ENCODE measurements at places on chromosomes 11 and 22.

GRCh38 chr22:45413013-45413367 lies 409 bp downstream of the SMC1B start:
- DNase-seq, result no peak

- no peak for DNase-seq
These were observed 1.5 kb downstream of the TANGO2 start for GRCh38 chr22:20022231-20022977.

DNA sequence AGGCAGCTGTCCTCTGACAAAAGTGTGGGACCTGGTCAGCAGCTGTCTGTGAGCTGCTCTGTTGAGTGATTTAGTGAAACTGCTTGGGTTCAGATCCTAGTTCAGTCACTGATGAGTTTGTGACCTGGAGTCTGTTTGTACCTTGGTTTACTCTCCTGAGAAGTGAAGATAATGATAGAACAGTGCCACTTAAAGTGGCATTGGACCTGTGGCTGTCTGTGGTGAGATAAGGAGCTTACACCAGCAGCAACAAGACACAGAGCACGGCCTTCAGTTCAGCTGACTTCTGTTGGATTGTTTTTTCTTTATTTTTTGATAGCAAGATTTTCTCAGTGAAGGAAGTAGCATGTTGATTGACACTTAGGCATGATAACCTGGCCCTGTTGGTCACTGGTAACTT lies 46.2 kb upstream of the CTTN start:
- no peak for DNase-seq

GRCh38 chr11:23124996-23125395 lies 264.7 kb upstream of the CCDC179 start:
- DNase-seq, result no peak

GRCh38 chr11:94876645-94877442 lies 96.5 kb downstream of the CWC15 start:
- DNase-seq, result peak; percentile 49

GRCh38 chr11:62708793-62709192 lies 1.3 kb downstream of the GNG3 start:
- DNase-seq, result peak; percentile 33

DNA sequence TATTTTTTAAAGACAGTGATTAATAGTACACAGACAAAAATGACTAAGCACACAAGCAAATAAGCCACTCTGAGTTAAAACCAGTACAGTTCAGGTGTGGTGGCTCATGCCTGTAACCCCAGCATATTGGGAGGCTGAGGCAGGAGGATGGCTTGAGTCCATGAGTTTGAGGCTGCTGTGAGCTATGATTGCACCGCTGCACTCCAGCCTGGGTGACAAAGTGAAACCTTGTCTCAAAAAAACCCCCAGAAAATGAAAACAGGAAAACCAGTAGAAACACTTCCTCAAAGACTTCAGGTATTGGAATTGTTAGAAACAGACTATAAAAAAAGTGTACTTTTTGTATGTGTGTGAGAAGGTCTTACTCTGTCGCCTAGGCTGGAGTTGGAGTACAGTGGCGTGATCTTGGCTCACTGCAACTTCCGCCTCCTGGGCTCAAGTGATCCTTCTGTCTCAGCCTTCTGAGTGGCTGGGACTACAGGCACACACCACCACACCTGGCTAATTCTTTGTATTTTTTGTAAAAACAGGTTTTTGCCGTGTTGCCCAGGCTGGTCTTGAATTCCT lies 33.0 kb downstream of the PPP6R2 start:
- no peak for DNase-seq

DNA sequence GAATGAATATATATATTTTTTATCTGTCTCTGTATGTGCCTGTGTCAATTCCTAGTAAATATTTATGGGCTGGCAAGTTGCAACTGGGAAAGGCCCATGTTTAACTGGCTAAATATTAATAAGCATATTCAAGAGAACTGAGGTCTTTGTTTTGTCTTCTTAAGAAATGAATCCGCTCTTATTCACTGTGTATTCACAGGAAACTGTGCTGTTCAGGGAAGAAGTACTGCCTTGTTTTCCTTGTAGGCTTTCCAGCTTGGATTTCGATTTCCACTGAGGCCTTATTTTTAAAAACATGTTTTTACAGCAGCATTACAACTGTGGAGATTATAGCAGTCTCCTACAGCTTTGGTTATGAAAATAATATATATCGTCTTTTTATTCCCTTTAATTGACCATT lies 64.7 kb downstream of the LDLRAD3 start:
- DNase-seq, result no peak

DNA sequence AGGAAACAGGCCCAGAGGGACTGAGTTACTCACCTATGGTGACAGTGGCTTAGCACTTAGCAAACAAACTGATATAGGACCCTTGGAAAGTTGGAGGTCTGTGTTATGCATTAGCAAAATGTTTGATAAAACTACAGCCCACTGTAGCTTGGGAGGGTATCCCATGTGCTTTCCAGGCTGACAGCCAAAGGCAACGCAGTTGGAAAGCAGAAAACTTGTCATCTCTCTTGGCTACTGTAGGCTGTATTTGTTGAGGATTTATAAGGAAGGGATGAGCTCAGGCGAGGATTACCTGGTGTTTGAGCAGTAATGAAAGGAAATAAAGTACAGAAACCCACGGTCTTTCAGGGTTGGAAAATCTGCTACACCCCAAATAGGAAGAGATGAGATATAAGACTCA lies 23.8 kb downstream of the SDHAF2 start:
- no peak for DNase-seq

- DNase-seq, result no peak
These were observed 814.5 kb upstream of the LRRC4C start for GRCh38 chr11:42273977-42274376.

DNA sequence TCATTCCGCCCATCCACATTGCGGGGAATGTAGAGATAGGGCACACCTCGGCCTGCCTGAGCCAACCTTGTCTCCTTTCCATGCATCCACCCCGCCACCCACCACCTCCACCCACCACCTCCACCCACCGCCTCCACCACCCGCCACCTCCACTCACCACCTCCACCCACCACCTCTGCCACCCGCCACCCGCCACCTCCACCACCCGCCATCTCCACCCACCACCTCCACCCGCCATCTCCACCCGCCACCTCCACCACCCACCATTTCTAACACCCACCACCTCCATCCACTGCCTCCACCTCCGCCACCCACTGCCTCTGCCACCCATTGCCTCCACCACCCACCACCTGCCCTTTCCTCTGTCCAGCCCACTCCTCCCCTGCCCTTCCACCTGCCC lies 78.4 kb downstream of the IGLL1 start:
- DNase-seq, result no peak

DNA sequence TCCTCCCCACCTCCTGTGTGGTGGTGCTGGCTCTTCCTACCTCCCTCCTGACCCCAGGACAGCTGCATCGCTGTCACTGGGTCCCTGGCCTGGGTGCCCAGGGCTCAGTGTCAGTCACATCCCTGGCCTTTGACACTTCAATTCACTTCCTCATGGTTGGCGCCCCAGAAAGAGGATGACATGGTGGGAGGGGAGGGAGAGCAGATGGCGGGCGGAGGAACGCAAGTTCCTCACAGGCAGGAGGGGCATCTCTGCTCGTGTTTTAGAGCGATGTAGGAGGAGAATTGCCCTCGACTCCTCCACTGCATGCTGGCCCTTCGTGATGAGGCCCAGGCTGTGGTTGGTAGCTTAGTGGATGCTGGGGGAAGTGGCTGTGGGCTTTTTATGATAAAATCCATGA lies 35.1 kb upstream of the KRTAP5-7 start:
- no peak for DNase-seq

DNA sequence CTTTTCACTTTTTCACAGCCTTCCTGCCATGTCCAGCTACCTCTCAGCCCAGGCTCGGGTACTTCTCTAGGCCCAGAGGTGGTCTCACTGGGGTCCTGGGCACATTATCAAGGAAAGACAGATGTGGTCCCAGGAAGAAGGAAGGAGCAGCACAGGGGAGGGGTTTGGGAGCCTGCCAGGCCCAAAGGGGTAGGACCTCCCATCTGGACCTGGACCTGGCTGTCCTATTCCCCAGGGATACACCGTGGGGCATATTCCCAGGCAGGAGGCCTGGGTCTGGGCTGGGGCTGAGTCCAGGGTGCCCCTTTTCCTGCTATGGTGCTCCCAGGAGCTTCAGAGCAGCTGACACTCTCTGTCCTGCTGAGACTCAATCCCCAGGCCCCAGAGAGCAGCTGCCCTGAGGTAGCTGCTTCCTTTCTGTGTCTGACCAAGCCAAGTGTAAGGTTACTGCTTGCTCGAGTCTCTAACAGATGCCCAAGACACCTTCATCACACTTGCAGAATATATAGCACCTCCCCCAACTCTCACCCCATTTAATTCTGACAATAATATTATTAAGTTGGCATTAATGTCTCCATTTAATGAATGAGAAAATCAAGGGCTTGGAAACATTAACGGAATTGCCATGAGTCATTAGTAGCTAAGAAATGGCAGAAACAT lies 232.0 kb downstream of the BUD13 start:
- DNase-seq, result no peak

- no peak for DNase-seq
These were observed 117.5 kb upstream of the ZBED5 start for GRCh38 chr11:10975287-10975721.

GRCh38 chr22:31676700-31677099 lies 14.7 kb upstream of the PISD start:
- DNase-seq, result peak; percentile 85

DNA sequence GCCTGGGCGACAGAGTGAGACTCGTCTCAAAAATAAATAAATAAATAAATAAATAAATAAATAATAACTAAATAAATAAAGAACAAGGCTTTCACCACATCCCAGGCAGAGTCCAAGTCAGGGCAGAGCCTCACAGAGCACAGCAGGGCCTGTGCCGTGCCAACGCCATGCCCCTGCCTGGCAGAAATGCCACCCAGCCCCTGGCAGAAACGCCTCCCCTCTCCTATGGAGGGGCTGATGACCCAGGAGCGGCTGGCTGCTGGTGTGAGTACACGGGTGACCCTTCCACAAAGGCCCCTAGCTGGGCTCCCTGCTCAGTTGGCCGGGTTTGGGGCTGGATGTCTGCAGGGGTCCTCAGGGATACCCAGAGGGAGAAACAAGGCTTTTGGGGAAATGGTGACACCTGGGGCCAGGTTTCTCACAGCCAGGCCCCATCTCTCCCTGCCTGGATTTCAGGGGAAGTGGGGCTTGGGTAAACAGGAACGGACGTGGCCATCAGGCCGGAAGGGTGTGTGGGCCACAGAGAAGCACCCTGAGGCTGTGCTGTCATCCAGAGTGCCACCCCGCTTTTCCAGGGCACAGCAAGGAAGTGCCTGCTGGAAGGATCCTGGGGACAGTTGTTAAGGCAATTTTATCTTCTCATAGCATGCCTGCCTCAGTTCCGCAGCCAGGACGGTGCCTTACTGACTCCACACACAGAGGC lies 5.1 kb downstream of the BID start:
- no peak for DNase-seq

DNA sequence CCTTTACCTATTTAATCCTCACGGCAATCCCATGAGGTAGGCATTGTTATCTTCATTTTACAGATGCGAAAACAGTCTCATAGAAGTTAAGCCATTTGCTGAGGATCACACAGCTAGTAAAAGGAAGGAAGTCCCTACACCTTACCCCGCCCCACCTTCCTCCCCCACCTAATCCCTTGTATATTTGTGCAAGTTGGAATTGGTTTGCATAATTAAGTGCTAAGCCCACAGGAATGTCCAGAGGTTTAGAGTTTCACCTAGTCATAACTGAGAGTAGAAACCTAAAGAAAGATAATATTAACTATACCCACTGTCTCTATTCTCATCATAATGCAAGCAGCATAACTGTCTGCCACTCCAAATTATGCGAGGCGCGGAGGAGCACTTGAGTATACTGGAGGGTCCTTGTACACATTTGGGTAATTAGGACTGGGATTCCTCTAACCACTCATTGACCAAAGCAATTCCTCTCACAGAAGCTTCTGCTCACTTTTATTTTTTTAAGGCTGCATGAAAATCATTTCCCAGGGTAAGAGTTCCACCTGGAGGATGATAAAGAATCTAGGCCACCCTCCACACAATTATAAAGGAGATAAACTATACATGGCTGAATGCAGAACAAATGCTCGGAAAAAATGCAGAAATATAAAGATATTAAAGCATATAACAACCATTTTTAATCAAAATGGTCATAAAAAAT lies 199.9 kb downstream of the FAM181B start:
- DNase-seq, result no peak

DNA sequence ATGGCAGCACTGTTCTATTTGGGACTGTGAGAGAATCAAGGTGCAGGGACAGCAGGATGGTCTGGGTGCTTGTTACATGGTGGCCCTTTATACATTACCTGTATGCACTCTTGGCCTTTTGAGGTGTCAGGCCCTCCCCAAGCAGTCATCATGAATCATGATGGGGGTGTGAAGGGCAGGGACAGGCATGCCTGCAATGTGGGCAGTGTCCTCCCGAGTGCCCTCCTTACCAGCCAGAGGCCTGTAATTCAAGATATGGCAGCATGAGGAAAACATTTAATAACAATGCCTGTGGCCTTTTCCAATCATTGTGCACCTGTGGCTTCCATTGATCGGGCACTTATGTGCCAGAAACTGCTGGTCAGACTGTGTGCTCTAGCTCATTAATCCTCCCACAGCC lies 25.5 kb upstream of the CYP2D6 start:
- no peak for DNase-seq

GRCh38 chr11:120332822-120333716 lies 3.1 kb upstream of the ARHGEF12 start:
- no peak for DNase-seq

- DNase-seq, result no peak
These were observed 5.4 kb upstream of the MIF start for GRCh38 chr22:23888615-23889401.

DNA sequence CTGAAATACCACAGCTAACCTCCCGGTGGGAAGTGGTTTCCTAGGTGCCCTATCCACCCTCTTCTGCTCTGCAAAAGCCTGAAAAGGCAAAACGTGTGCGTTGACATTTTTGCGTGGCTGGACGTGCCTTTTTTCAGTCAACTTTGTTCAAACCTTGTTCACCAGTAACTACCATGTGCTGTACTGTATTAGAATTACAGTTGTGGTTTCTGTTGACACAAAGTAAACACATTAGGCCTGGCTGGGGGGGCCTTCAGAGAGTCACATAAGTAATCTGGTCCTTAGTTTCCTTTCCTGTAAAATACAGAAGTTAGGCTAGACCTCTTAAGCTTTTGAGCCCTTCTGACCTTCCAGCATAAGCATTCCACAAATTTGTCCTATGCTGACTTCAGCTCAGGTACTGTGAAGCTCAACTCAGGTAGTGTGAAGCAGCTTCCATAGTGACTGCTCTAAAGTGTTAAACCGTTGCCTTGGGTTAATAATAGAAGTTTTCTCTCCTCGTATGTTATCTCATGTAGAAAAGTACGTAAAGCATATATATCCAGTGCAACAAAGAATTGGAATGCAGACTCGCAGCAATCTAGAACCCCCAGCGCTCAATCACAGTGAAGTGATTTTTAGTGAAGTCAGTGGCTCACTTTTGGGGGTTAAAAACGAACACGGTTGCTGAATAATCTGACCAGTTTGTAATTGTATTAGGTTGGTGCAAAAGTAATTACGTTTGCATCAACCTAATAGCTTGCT lies 1.8 kb downstream of the EWSR1 start:
- no peak for DNase-seq

DNA sequence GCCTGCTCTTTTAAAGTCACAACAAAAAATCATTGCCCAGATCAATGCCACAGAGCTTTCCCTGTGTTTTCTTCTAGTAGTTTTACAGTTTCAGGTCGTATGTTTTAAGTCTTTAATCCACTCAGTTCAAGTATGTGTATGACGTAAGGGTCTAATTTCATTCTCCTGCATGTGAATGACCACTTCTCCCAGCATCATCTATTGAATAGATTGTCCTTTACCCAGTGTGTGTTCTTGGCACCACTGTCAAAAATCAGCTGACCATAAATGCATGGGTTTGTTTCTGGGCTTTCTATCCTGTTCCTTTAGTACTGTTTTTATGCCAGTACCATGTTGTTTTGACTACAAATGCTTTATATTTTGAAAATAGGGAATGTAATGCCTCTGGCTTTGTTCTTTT lies 28.1 kb downstream of the INTS4 start:
- no peak for DNase-seq
